Right kidney (tissue), 9 donors: ENCODE measurements at places on chromosomes 13 and 19.
A peak's percentile ranks its signal among the peaks of the same experiment; 100 is the strongest.

- no peak for DNase-seq
Observed at GRCh38 chr19:3188627-3189596, 3.2 kb downstream of the NCLN start.

DNA sequence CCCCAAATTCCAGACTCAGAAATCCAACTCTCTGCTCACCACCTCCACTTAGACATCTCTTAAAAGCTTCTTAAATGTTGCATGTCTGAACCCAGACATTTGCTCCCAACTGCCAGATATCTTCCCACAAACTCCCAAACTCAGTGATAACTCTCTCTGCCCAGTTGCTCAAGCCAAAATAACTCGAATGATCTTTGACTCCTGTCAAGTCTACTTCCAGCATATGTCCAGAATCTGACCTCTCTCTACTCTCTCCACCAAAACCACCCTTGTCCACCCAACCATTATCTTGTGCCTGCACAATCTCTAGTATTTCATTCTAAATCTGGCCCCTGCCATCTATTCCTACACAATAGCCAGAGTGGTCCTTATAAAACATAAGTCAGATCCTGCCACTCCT, 99.3 kb downstream of the FGF14 start:
- no peak for DNase-seq

GRCh38 chr19:10718205-10719196, 622 bp downstream of the DNM2 start:
- DNase-seq: no peak

GRCh38 chr19:50465986-50466705, 10.2 kb upstream of the EMC10 start:
- DNase-seq: no peak

DNA sequence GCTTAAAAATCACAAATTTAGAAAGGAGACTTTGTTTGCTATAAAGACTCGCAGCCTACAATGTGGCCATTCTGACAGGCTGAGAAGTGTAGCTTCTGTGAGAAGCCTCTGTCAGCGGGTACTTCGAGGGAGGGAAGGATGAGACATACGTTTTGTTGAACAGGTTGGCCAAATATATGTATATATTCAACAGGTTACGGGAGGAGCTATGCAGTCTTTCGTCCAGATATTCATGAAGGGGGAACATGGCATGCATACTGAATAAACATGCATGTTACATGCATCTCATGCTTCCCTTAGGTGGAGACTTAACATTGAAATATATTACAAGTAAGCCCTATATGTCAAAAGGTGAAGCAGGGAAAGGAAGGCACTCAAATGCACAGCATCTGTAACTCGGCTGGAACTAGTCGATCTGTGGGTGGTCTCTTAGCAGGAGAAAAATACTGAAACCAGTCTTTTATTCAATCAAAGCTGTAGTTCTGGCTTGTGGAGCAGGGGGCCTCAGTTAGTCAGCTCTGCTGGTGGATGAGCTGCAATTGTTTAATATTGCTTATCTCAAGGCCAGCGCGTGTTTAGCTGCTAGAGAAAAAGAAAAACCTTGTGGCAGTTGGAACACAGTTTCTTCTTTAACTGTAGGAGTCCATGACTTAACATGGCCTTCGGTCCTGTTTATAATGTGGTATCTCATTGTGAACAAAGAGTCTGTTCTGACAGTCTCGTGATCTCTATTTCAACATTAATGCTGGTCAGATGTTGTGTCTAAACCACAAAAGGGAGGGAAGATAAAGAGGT, 94.3 kb downstream of the FAM216B start:
- DNase-seq: no peak

GRCh38 chr13:23984546-23984945, 87.2 kb upstream of the C1QTNF9B start:
- DNase-seq: no peak

- DNase-seq: no peak
Observed at GRCh38 chr13:23554000-23554399, 16.2 kb upstream of the TNFRSF19 start.

GRCh38 chr19:41993612-41994483, at the start of gene ATP1A3:
Gene ATP1A3 (minus strand): TSS chr19:41994230. CDS start chr19:41994076, 154 bp downstream.
- peak; percentile 35 for DNase-seq

- DNase-seq: no peak
Observed at GRCh38 chr13:78402708-78403400, 200.5 kb downstream of the POU4F1 start.

DNA sequence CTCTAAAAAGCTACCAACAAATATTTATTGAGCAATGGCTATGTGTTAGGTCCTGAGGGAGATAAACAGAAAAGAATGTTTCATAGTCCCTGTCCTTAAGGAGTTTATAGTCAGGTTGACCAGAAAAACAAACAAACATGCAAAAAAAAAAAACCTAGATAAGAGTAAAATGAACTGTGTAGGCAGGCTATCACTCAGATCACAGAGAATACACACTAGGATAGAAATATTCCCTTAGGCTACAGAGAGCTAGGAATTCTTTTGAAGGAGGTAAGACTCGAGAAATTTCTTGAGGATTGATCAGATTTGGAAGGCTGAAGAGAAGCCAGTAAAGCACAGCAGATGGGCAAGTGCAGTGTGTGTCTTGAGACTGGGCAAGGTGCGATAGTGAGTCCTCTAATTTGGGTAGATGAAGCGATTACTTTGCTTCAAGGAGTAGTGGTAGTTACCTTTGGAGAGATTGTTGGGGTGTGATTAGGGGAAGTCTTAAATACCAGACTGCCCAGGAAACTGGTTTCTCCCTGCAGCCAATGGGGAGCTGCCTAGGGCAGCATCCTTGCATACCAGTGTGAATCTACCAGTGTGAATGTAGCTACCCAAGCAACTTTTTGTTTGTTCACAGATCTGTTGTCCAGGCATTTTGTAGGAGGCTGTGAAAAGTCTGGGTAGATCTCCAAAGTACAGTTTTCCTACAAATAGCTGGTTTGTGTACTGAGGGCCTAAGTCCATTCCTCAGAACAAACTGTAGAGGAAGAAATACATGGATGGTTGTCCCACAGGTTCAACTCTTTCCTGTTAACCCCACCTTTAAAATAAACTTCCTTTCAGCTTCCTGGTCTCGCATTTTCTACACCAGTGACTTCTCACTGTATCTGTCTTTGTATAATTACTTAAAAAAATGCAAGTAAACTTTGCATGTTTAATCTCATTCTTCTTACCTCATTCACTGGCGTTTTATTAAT, 314.1 kb downstream of the KLF5 start:
- no peak for DNase-seq

DNA sequence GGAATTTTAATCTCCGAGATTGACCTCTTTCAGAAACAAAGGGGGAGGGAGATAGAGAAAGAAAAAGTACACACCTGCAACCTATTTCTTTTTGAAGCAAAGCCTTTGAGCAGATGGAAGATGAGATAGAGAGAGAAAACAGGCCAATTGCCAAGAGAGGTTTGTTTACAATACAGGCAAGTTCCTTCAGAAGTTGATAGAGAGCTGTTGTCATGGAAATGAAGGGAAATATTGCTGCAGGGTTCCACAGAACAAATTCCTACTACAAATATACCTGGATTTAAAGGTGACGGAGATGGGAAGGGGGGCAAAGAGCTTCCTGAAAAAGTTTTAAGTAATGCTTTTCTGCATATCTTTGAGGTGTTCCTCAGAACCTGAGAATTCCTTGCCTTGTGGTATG, 388.4 kb downstream of the NDFIP2 start:
- DNase-seq: no peak

GRCh38 chr13:58908019-58908679, 1255.6 kb downstream of the DIAPH3 start:
- DNase-seq: no peak

- DNase-seq: peak; percentile 77
Observed at GRCh38 chr19:45645631-45646344, 6.6 kb upstream of the EML2 start.

DNA sequence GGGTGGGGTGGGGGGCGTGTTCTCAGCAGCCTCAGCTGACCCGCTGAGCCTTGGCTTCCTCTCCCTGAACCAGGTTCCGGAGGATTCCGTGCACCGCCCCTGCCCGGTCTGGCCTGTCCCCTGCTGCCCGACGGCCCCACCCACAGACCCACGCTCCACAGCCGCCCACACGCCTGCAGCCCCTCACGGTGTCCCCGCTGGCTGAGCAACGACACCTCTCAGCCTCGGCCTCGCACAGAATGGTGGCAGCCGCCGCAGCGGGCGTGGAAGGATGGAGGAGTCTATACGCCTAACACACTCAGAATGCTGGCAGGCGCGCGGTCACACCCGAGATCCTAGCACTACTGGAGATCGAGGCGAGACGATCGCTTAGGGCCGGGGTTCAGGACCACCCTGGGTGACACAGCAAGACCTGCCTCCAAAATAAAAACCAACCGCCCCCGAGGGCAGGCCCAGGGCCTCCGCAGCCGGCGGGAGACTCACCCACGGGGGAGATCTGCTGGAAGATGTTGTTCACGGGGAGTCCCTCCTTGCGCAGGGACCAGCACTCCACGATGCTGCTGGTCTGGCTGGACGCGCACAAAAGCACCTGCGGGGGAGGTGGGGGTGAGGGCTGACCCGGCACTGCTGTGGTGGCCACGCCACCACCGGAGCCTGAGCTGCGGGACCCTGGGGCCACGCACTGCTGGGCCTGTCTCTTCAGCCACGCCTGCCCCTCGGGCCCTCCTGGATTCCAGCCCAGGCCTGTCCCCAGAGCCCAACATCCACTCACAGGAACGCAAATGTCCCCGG, 8.4 kb downstream of the MED16 start:
- no peak for DNase-seq

DNA sequence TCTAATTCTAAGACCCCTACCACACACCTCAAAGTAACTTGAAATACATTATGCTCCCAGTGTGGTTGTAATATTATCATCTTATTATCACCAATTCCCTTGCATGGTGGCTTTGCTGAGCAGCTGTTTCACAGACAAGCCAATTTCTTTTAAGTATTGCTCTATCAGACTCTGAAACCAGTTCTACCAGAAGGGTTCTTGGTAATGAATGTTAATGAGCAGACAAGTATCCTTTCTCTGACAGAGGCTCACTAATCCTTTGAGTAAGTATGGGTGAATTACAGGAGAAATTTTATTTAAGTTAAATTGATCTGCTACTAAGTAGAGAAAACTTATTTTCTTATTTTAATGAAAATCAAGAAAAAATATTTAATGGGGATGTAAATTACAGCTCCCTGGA, 326.0 kb downstream of the GPC6 start:
- no peak for DNase-seq

DNA sequence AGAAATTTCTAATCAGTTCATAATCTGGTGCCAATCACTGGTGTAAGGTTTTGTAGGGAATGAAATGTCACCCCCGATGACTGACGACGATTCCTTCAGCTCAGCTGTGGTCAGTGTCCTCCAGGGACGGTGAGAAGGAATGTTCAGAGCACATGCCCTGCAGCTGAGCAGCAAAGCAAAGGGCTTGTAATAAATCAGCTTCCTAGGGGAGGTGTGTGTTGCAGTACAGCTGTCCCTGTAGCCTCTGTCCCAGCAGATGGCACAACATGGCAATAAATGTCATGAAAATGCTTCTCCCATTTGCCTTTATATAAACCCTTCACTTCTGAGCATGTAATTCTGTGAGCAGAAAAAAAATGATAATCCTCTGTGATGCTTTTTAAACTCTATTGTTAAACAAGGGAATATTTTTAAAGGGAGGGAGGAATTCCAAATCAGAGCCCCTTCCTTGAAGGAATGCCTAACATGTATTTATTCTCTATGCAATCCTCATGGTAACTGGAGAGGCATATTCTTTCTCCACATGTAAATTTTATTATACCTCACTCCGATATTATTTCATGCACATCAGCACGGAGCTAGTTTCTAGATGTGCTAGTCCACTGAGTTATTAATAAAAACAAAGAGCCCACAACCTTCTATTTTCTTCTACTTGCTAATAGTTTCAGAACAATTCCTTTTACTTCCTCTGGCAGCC, 102.5 kb downstream of the FAM216B start:
- no peak for DNase-seq

- no peak for DNase-seq
Observed at GRCh38 chr19:6739390-6739882, at the start of gene TRIP10. Gene TRIP10 (plus strand): TSS chr19:6739680. CDS start chr19:6739762, 82 bp downstream.

- DNase-seq: peak; percentile 82
Observed at GRCh38 chr19:57803594-57804325, 11.0 kb downstream of the ZNF552 start.

DNA sequence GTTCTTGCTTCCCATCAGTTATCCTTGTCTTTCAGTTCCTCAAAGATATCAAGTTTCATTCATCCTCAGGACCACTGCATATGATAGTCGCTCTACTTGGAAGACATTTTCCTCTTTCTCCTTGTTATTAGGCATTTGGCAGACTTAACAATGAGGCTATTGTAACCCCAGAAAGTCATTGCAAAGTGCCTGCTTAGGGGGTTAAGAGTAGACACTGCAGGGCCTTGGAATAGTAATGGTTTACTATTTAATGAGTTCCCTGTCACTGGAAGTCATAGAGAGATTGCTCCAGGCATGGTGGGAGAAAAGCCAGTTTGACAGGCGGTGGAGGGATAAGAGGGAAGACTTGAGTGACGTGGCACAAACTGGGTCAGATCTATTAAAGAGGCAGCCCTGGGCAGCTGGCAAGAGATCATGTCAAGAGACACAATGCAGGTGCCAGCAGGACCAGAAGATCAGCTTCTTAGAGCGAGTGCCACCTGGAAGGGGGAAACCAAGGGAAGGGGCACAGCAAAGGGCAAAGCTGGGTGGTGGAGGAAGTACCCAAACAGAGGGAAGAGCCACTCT, 16.8 kb upstream of the CPB2 start:
- no peak for DNase-seq

DNA sequence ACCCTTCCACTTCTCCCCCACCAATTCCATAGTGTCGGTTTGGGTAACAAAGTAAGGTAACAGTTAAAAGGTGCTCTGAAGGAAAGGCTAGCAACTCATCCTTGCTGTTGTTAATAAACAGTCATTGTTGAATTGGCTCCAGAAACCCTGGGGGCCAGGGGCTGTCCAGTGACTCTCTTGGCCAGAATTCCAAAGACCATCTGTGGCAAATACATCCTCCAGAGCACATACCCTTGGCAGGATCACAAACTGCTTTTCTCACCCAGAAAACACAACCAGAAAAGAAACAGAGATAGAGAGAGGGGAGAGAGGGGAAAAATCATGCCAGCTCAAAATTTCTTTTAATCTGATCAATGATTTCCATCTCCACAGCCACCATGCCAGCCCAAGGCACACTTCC, 22.1 kb downstream of the CACNA1A start:
- DNase-seq: no peak

- peak; percentile 33 for DNase-seq
Observed at GRCh38 chr13:99432609-99433542, 68.4 kb upstream of the TM9SF2 start.

- no peak for DNase-seq
Observed at GRCh38 chr13:75704927-75705288, 68.8 kb downstream of the LMO7 start.
